Stimulated activated CD8-positive, alpha-beta memory T cell treated with anti-CD3 and anti-CD28 coated beads, Interleukin-12 subunit alpha, Interleukin-12 subunit beta, amount 100 ng/mL, for 1 hour (primary cell): ENCODE measurements at places on chromosomes 12 and 14.
A peak's percentile ranks its signal among the peaks of the same experiment; 100 is the strongest.

DNA sequence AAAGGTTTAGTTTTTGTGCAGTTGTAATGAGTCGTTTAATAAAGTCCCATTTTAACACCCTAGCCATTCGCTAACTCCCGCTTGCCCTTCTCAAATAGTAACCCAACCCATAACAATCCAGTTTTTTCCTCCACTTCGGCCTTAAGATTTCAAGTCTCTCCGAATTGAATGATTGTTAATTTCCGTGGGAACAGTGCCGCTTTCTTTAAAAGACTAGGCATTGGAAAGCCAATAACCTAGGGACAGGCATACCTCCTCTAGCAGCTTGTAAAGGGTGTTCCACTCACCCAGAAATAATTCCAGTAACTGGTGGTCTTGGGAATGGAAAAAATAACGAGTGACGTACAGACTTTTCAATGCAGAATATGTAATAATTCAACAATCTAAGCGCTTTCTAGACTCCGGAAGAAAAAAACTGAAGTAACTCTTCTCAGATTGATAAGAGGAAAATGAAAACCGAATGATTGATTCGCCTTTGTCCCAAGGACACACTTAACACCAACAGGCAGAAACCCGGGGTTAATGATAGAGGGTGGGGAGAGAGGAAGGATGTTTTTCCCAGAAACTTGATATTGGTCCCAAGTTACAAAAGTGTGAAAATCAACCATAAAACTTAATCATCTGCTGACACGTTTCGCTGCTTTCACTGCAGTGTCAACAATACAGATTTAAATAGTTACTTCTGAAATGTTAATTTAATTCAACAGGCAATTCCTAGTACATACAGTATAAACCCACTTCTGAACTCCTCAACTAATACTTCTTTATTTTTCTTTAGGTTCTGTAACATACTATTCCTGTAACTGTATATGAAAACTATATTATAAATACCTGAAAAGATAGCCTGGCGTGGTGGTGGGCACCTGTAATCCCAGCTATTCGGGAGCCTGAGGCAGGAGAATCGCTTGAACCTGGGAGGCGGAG lies 1.0 kb upstream of the SINHCAF start:
- DNase-seq = no peak

- DNase-seq = no peak
Measured at GRCh38 chr12:45244561-45245343, 28.9 kb downstream of the ANO6 start.

- no peak for DNase-seq
Measured at GRCh38 chr14:88995437-88996198, 171.2 kb downstream of the TTC8 start.

DNA sequence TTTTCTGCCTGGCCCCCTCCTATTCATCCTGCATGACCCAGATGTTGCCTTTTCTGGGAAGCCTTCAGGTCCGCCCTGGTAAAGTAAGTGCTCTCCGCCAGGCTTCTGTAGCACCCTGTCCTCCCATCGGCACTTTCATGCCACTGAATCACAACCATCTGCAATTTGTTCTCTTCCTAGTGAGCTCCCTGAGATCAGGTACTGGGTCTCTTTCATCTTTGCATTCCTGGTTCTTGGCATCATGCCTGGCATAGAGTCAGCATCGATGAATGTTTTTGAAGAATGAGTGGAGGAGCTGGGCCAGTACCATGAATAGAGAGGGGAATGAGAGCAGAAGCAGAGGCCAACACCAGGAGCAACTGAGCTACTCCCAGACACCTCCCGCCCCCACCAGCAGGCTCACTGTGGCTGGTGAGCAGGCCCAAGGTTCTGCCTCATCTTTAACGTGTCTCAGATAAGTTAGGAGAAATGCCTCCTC lies 13.1 kb downstream of the ZDHHC22 start:
- no peak for DNase-seq

DNA sequence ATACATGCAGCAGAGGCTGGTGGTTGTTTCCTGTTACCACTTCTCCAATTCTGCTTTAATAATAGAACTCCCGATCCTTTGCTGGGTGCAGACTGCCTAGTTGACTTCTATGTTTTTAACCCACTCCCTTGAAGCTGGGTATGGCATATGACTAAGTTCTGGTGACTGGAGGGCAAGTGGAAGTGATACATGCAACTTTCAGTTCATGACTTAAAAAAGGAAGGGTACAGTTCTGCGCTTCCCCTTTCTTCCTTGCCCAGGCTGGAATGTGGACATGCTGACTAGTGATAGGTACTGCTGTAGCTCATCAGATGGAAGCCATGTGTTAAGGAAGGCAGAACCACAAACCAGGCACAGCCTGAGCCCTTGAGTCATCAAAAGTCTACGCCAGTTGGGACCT lies 2.4 kb upstream of the A2M start:
- DNase-seq = no peak

GRCh38 chr12:127014079-127014478 lies 1252.9 kb upstream of the TMEM132C start:
- DNase-seq = no peak

DNA sequence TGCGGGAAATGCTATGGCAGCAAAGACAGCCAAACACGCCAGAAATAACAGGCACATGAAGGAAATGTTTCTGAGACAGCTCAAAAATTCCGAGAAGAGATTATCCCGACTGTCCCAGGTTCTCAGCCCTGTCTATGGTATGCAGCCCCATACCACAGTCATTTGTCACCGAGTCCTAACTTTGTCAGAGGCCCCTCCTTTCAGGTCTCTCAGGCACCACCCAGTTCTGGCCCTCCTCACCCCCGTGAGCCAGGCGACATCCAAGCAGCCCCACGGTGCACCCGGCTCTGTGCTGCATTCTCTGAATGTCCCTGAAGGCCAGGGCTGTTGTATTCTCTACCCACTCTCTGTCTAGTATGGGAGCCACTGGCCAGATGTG lies 24.0 kb downstream of the SSH1 start:
- no peak for DNase-seq

- DNase-seq = peak; percentile 7
Measured at GRCh38 chr12:120290609-120291305, 946 bp downstream of the RNU4-2 start.

DNA sequence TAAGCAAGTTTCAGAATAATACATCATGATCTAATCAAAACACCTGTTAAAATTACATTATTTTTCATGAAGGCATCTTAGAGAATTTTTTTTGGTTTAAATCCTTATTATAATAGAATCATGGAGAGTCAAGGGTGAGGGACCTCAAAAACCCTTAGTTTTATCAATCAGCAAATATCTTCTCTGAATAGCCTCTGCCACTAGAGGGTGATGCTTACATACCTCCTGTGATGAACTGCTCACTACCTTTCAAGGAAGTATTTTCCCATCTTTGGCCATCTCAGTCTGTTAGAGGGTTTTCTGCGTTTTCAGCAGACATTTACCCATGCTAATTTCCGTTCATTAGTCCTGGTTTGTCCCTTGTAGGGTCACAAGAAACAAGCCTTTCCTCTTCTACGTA lies 200.2 kb downstream of the TRHDE start:
- DNase-seq = no peak

DNA sequence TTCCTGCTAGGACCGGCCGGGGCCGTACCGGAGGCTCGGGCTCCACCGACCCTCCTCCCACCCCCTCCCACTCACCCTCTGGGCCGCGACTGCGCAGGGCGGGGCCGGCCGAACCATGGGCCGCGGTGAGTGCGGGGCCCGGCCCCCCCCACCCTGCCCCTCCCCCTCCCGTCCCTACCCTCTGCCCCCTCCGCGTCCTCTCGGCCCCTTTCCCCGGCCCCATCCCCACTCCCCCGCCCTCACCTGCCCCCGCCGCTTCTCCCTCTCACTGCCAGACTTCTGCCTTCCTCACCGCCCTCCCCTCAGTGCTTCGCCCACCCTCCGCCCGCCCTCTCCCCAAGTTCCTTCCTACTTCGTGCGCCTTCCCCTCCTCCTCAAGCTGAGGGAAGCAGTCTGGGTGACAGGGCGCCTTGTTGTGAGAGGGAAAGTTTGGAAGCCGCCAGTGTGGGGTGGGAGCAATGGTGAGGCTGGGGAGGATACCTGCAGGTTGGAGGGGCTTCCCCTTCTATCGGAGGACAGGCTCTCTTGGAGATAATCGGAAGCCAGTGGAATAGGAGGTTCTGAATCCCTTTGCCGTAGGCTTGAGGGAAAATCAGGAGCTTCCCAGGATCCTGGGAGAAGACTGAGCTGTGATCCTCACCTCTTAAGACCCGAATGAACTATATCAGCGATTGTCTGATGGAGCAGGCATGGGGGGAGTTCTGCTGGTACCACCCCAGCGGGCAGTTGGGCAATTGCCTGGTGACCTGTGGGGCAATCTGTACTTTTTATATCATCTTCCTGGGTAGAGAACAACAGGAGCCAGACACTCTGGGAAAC lies 472 bp downstream of the MBD6 start:
- no peak for DNase-seq

DNA sequence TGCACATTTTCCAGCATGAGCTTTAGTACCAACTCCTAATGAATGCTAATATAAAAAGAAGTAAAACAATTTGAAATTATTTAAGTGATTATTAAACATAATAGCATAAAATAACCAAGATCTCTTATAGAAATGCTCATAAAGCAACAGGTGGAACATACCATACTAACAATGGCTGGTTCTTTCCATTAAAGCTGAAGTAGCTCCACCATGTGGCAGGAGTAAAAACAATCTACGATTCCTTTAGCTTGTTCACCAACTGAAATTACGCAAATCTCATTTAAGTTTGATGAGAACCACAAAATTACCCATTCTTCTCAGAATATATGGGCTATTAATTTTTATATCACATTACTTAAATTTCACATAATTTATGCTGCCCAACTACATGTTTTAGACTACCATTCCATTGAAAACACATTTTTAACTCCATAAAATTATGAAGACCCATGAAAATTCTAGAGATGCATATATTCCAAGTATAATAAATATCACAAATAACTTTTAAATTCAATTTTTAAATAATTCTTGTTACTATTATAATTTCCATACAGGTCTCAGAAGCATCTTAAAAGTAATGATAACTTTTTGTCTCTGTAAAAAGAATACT lies 213.6 kb downstream of the DAD1 start:
- DNase-seq = no peak

GRCh38 chr12:89386138-89386537 lies 33.8 kb upstream of the DUSP6 start:
- DNase-seq = no peak

DNA sequence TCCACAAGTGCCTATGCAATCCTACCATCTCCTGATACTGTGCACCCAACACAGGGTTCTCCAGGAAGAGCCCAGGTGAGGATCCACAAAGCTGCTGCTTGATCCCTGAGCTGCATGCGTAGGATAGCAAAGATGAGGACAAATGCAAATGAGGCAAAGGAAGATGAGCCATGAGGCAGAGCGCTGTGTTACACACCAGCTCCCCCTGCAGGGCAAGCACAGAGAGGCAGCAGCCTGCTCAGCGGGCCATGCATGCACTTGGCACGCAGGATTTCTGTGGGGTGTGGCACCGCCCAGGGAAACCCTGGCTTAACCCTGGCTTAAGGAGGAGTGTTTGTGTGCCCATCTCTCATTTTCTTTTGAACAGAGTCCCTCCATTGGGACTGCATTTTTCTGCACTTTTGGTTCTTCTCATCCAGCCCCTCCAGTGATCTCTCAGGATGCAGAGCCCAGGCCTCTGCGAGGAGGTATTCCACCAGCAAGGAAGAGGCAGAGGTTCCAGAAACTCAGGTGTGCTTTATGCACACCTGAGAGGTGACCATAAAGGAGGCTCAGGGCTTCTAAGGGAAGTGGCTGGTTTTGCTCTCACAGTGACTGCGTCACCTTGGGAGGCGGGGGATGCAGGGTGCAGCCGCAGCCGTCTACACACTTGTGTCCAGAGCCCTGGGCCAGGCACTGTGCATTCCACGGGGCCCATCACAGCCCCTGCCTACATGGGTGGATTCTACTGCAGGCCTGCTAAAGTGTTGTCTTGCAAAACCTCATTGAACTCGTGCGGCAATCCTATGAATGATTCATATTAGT lies 973.3 kb upstream of the TMEM132C start:
- DNase-seq = no peak

DNA sequence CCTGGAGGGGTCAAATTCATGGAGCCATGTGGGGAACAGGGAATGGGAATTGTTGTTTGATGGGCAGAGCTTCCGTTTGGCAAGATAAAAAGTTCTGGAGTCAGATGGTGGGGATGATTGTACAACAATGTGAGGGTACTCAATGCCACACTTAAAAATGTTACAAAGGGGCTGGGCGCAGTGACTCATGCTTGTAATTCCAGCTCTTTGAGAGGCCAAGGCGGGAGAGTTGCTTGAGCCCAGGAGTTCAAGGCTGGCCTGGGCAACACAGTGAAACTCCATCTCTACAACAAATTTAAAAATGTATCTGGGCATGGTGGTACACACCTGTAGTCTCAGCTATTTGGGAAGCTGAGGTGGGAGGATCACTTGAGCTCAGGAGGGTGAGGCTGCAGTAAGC lies 66.0 kb upstream of the DIO3 start:
- no peak for DNase-seq
